ENCODE measurements at places on chromosomes 12 and 14.

GRCh38 chr14:52106840-52107239 is 38.0 kb upstream of the NID2 start:
- DNase-seq, result no peak

- DNase-seq, result no peak
These were observed 103.9 kb downstream of the ALG10 start for GRCh38 chr12:34126239-34126641.

DNA sequence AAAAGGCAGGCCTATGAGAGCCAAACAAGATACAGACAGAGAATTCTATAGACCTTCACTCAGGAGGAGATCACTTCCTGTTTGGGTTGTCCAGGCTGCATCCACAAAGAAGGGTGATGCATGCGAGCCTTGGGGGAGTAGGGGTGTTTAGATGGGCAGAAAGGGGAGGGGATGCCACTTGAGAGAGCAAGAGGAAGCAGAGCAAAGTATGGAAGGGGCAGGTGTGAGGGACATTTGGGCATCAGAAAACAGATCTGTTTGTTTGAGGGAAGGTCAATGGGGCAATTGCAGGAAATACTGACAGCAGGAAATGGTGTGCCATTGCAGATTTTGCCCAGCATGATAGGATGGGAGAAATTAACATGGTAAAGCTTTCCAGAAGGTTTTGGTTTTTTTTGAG is 146.4 kb upstream of the FOXN3 start:
- DNase-seq, result no peak

GRCh38 chr12:52519826-52520662 is at the start of gene KRT5:
Gene KRT5 (minus strand): TSS chr12:52520394. CDS start chr12:52520296, 98 bp downstream.
- DNase-seq, result no peak

DNA sequence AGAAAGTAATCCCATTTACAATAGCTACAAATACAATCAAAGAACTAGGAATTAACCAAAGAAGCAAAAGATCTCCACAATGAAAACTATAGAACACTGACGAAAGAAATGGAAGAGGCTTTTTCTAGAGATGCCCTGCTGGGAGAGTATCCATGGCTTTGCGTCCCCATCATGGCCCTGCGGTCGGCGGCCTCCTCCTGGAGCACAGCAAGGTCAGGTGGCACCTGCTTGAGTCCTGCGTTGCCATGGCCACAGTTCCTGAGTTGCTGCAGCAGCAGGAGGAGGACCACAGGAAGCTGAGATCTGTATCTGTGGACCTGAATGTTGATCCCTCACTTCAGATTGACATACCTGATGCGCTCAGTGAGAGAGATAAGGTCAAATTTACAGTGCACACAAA is 143.5 kb downstream of the SLC5A8 start:
- no peak for DNase-seq

DNA sequence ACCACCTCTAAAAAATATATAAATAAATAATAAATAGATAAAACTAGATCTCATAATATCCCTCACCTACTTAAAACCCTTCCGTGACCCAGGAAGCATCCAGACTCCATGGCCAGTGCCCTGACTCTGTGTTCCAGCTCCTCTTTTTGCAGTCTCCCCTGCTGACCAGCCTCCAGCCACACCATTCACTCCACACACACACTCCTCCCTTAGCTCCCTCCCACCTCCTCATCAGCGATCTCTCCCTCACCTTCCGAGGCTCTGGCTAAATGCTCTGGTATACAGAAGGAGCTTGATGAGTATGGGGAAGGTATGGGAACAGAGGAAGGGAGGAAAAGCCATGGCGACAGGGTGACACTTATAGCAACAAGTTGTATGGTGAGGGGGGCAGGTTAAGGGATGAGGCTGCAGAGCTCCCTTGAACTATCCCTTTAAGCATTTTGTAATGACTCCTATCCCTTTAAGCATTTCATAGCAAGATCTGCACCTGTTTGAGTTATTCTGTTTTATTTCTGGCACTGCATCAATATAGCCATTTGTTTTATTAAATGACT is 26.1 kb upstream of the EIF4B start:
- no peak for DNase-seq

- DNase-seq, result no peak
These were observed 11.6 kb downstream of the CHST11 start for GRCh38 chr12:104468371-104468770.

DNA sequence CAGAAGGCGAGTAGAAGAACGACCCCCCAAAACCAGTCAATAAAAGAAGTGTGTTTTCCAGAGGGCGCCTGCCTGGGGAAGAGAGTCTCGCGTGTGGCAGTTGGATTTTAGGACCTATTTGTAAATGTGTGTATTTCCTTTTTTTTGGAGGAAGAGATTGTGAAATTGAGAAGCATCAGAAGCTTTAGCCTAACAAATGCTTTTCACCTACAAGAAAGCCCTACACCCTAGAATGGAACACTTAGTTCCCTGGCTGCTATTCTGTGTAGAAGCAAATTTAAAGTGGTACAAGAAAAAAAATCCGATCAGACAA is 1.3 kb downstream of the RCOR1 start:
- DNase-seq, result no peak

GRCh38 chr14:83611906-83612390 is 1918.0 kb upstream of the FLRT2 start:
- DNase-seq, result no peak

GRCh38 chr12:70576341-70577282 is 60.6 kb downstream of the PTPRB start:
- DNase-seq, result peak; percentile 1

- no peak for DNase-seq
These were observed 157.4 kb downstream of the EFCAB11 start for GRCh38 chr14:89797148-89797547.

Data from NCI-H2081 treated with DMSO at 0.1 percent for 48 hours (cell line).